Activated CD8-positive, alpha-beta memory T cell treated with anti-CD3 and anti-CD28 coated beads for 48 hours (primary cell): ENCODE measurements at places on chromosomes 3 and 15.

GRCh38 chr3:128155616-128156360 lies 2.5 kb downstream of the EEFSEC start:
- DNase-seq: no peak

GRCh38 chr15:63107895-63108546 lies 13.6 kb upstream of the LACTB start:
- DNase-seq: no peak

- no peak for DNase-seq
These were observed 812.3 kb upstream of the ALCAM start for GRCh38 chr3:104554425-104554824.

- DNase-seq: no peak
These were observed 20.8 kb downstream of the MRPS25 start for GRCh38 chr3:15044326-15044725.

- DNase-seq: no peak
These were observed 8.6 kb downstream of the PKM start for GRCh38 chr15:72222393-72222792.

GRCh38 chr3:187743195-187744141 lies 1.8 kb downstream of the BCL6 start:
- peak; percentile 38 for DNase-seq

- no peak for DNase-seq
These were observed 111.1 kb upstream of the GPR149 start for GRCh38 chr3:154540950-154541604.

DNA sequence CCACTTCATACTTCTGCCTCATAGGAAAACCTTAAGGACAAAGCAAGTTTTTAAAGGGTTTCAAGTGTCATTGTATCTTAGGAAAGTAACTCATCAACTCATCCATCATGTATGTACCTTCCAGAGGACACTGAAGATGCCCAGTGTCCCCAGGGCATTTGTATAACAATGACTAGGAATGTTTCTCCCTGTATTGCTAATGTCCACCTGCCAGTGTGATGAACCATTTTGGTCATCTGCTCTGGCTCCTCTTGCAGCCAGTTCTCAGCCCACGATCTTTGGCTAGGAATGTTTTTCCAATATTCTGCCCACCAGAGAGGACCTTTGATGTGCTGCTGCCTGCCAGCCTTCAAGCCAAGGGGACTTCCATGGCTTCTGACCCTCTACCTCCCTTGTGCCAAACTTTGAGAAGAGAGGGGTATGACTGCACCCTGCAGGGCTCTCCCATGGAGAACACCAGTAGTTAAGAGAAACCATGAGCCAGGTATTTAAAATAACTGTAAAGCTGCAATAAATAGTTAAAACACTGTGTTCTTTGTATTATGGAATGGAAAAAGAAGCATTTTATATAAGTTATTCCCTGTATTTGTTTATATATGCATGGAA lies 11.4 kb downstream of the LMOD3 start:
- no peak for DNase-seq

DNA sequence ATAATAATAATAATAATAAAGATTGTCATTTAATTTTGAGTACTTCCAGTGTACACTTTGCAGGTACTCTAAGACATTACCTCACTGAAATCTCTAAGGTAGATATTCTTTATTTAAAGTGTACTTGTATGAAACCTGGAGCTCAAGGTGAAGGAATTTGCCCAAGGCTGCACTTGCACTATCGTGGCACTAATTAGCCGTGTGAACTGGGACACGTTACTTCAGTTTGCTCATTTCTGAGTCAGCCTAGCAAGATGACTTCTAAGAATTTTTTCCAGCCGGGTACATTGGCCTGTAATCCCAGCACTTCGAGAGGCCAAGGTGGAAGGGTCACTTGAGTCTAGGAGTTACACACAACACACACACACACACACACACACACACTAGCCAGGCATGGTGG lies 33.5 kb downstream of the MLH1 start:
- no peak for DNase-seq

- no peak for DNase-seq
These were observed 280.2 kb downstream of the LSAMP start for GRCh38 chr3:116165135-116165534.

GRCh38 chr3:192890347-192891335 lies 27.0 kb downstream of the MB21D2 start:
- DNase-seq: no peak

GRCh38 chr3:46386205-46386604 lies 15.5 kb downstream of the CCR5 start:
- DNase-seq: no peak
